ENCODE measurements at places on chromosomes 12 and 14.

GRCh38 chr12:27576667-27577347 is 52.8 kb downstream of the PPFIBP1 start:
- no peak for DNase-seq

GRCh38 chr12:19186722-19187661 is 57.5 kb downstream of the PLEKHA5 start:
- DNase-seq, result no peak

DNA sequence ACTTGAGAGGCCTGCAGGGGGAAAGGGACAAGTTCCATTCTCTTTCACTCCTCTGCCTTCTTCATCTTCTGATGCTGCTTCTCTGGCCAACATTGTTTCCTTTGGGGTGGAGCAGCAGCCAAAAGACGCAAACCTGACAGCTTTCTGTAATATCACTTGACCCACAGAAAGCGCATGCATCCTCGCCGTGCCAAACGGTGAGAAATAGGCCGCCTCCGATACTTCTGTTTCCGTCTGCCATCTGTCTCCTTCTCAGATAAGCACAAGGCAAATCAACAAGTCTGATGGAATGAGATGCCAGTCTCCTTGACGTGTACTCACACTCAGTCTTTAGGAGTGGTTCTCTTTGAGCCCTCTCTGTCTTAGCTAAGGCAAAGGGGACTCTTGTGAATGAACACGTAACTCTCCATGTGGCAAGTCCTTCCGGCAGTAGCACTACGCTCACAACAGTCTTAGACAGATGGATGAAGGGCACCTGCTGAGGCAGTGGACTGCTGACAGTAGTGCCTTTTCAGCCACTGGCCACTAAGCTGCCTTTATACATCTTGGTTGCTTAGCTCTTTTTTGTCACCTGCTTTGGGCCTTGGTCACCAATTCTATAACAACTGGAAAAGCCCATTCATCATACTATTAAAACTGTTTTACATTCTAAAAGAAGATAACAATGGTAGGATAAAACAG is 214.1 kb downstream of the FBXL14 start:
- no peak for DNase-seq

- no peak for DNase-seq
Measured at GRCh38 chr12:54294152-54294952, 6.5 kb downstream of the NFE2 start.

- no peak for DNase-seq
Measured at GRCh38 chr12:132179431-132180362, 35.4 kb downstream of the NOC4L start.

- no peak for DNase-seq
Measured at GRCh38 chr12:43973385-43973784, 137.5 kb downstream of the TMEM117 start.

- no peak for DNase-seq
Measured at GRCh38 chr12:18171571-18171970, 81.6 kb upstream of the RERGL start.
